ENCODE measurements at places on chromosomes 4 and X.

DNA sequence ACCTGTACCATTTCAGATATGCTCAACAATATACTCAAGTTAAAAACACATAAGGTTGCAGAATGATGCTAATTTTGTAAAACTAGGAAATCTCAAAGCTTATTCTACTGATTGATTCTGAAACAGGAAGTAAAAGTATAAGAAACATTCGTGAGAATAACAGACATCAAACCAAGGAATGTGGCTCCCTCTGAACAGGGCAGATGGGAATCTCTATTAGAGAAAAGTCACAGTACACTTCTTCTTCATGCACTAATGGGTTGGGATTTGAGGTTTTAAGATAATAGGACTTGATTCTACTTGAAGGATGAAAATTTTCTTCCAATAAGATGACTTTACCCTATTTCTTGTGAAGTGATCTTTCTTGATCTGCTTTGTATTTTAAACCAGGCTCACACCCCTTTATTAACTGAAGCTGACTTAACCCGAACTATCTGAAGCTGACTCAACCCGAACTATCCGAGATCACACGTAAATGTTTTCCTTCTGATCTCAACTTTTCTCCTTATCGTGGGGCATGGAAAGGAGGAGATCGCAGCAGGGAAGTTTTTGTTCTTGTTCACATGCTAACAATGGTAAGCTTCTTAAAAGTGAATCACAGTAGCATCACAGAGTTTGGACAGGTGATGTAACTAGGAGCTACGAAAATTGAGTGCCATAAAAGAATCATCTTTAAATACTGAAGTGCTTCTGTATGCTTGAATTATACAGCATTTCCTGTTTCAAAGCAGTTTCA lies 363.1 kb upstream of the ZFP42 start:
- DNase-seq = no peak

GRCh38 chr4:44869985-44870384 lies 143.6 kb upstream of the GNPDA2 start:
- no peak for DNase-seq

DNA sequence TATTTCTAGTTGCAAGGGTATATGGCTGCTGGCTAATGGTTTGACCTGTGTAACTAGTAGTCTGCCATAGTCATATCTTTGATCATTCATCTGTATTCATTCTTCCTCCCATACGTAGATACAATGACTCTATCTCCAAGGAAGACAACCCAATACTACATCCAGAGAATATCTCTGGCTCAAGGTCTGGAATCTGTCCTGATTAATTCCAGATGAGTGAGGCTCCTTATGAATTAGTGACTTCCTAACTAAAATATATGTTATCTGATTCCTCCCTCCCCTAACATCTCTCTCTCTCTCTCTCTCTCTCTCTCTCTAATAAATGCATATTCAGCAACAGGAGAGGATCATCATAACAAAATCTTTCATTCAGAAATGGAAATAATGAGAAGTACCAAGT lies 641.5 kb downstream of the FAT4 start:
- DNase-seq = no peak

GRCh38 chr4:10201381-10202223 lies 85.0 kb upstream of the WDR1 start:
- DNase-seq = no peak

DNA sequence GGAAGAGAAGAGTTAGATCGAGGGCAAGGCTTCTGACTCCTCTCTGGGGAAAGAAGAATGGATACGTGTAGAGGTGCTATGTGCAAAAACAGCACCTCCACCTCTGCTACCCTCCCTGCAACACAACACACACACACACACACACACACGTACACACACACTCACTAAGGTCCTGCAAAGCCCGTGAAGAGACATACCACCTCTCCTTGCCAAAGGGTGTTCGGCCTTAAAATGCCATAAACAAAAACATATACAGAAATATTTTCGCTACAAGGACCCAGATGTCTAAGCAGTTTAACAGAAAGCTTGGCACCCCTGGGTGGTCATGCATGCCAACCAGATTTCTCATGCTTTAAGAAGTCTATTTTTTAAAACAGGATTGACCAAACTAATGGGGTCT lies 1.5 kb downstream of the TIFA start:
- no peak for DNase-seq

- DNase-seq = no peak
Observed at GRCh38 chrX:3527166-3527565, 180.7 kb upstream of the MXRA5 start.

- no peak for DNase-seq
Observed at GRCh38 chr4:101184668-101185067, 162.7 kb downstream of the PPP3CA start.

DNA sequence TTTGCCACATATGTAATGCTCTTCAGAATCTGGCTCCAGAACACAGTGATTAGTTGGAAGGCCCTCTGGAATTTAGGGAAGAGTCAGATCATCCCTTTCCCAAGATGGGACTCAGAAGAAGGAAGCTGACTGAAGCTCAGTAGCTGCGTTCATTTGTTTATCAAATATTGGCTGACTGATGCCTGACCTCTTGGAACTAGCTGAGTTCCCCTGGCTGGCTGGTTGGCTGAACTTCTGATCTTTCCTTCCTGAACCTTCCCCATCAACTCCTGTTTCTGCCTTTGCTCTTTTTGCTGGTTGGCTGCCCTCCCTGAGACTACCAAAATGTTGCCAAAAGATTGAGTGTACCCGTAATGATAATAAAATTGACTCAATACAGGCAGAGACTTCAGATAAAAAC lies 866.5 kb upstream of the INTU start:
- no peak for DNase-seq

DNA sequence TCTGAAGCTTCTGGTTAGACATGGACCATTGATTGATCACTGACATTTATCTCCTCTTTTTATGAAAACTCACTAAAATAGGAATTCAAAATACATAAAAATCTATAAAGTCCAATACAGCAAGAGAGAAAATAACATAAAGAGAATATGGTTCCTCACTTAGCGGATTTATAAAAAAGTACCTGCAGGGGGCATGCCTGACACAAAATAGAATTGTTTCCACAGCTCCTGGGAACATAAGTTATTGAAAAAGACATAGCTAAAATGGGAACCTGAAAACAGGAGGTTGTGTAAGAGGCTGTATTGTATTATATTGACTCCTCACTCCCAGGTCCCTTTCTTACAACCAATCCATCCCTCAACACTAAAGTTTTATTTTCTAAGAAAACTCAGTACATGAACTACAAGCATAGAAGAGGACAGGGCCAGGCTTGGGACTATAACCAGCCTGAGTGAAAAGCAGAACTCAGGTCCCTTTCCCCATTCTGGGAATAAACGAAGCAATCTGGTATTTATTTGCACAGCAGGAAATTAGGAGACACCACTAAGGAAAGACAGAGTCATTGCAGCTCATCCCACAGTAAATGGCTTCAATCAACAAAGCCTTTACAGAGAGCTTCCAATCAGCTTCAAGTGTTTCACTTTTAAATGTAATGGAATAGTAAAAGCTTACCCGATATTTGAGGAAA lies 121.1 kb upstream of the NDST4 start:
- DNase-seq = no peak

GRCh38 chr4:171542640-171543039 lies 270.6 kb upstream of the GALNTL6 start:
- DNase-seq = no peak

- no peak for DNase-seq
Observed at GRCh38 chr4:56892691-56893090, 15.0 kb upstream of the REST start.
